ENCODE measurements at places on chromosomes 6 and 20.

DNA sequence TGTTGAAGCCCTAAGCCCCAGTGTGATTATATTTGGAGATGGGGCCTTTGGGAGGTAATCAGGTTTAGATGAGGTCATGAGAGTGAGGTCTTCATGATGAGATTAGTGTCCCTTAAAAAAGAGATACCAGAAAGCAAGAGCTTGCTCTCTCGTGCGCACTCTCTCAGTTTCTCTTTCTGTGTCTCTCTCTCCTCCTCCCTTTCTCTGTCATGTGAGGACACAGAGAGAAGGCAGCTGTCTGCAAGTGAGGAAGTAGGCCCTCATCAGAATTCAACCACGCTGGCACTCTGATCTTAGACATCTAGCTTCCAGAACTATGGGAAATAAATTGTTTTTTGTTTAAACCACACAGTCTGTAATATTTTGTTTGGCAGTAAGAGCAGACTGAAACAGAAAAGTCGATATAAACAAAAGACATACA is 180.5 kb downstream of the IBTK start:
- H3K4me1 ChIP-seq, result no peaks in the 10 kb centered on the region
- H3K27ac ChIP-seq, result no peak overlapping the region
- H3K36me3 ChIP-seq, result no peaks in the 10 kb centered on the region
- H3K27me3 ChIP-seq, result no peaks in the 10 kb centered on the region
- no peak overlapping the region for H3K4me3 ChIP-seq

DNA sequence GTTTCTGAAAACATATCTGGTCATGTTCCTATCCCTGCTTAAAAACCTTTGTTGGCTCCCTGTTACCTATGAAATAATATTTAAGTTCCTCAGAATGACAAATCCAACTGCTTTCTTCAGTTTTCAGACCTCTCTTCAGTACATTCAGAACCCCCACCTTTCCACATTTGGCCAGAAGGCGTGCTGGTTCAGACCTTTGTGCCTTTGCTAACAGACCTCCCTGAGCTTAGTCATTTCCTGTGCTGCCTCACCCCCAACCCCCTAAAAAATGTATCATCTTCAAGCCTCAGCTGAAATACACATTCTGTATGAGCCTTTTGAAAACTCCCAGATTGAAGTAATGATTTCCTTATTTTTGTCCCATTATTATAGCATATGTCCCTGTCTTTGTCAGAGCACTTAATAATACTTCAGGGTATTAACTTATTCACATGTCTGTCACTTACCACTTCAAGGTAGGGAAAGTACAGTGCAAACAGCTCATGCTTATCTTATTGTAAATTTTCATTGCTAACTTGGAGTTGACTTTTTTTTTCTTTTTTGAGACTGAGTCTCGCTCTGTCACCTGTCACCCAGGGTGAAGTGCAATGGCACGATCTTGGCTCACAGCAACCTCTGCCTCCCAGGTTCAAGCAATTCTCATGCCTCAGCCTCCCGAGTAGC is 19.7 kb downstream of the FAM217A start:
- H3K4me3 ChIP-seq, result no peak overlapping the region
- H3K27me3 ChIP-seq, result no peaks in the 10 kb centered on the region
- no peak for DNase-seq

DNA sequence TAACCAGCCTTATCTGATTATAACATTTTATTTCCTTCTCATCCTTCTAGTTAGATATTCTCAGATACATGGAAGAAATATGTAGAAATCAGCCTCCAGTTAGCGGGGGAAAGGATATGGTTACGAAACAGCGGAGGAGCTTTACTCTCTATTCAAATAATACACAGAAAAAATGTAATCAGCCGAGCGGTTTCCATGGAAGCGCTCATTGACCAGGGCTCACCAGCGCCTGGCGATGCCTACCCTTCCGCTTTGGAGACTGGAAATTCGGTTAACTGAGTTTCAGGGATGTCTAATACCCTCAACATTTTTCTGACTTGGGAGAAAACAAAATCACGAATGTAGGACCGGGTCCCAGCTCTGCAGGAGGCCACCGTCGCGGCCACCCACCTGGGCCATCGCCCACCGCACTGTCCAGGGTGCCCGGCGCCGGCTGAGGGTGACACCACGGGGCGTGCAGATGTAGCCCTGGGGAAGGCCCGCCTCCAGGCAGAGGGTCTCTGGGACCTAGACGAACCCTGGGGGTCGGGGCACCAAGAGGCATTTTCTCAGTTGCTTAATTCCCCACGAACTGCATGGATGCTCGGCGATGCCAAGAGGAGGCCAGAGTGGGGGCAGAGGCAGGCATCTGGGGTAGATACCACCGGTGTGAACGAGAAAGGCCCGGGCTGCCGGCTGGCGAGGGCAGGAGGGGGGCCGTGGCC is 1.7 kb downstream of the PRR18 start:
- no peak overlapping the region for H3K27ac ChIP-seq
- H3K4me3 ChIP-seq, result no peak overlapping the region
- DNase-seq, result no peak
- H3K27me3 ChIP-seq, result no peaks in the 10 kb centered on the region

DNA sequence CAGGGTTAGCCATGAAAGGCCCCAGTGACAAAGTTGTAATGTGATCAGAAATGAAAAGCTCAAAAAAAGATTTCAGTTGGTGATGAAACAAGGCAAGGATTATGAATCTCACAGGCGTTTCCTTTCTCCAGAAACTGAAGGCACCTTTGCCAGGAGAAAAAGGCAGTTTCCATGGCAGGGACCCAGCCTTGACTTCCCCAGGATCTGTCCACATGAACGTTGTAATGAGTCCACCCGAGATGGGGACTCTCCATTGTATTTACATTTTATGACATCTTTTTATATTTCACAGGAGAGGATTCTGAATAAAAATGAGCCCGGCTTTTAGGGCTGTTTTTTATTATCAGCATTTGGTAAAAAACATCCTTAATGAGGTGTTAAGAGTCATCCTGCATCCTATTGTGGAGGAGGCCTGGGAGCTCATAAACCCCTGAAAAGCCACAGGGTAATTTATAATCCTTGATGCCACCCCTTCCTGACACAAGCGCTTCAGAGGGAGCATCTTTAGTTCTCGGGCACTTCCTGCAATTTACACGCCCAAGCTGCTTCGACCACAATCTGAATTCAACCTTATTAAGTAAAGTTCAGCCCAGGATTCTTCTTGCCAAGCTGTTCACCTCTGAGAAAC is 74.1 kb upstream of the SALL4 start:
- H3K36me3 ChIP-seq, result no peaks in the 10 kb centered on the region
- H3K27me3 ChIP-seq, result no peaks in the 10 kb centered on the region
- H3K4me3 ChIP-seq, result no peak overlapping the region
- no peaks in the 10 kb centered on the region for H3K4me1 ChIP-seq
- no peak for DNase-seq

DNA sequence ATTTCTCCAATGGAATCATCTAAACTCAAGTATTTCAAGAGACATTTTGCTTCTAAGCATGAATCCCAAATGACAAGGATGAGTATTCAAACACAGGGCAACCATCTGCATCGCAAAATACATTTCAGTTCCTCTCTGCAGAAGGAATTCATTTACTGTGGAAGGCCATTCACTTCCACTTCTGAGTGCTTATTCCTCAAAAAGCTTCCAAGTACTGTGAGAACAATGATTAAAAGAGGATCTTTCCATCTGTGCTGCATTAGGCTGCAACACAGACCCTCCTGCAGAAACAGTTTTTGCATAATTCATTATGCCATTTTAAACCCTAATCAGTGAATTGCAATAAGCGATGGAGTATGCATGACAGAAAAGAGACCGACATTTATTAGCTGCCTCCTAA is 52.5 kb downstream of the ARHGAP18 start:
- no peak overlapping the region for H3K4me3 ChIP-seq
- H3K27ac ChIP-seq, result no peak overlapping the region
- H3K27me3 ChIP-seq, result no peaks in the 10 kb centered on the region
- no peak for DNase-seq
- peaks cover 12% of the 10 kb centered on the region for H3K4me1 ChIP-seq
- H3K36me3 ChIP-seq, result no peaks in the 10 kb centered on the region

- no peaks in the 10 kb centered on the region for H3K36me3 ChIP-seq
- H3K27ac ChIP-seq, result no peak overlapping the region
- no peaks in the 10 kb centered on the region for H3K27me3 ChIP-seq
- no peak overlapping the region for H3K4me3 ChIP-seq
These were observed 67.4 kb downstream of the CDH22 start for GRCh38 chr20:46240881-46241280.

DNA sequence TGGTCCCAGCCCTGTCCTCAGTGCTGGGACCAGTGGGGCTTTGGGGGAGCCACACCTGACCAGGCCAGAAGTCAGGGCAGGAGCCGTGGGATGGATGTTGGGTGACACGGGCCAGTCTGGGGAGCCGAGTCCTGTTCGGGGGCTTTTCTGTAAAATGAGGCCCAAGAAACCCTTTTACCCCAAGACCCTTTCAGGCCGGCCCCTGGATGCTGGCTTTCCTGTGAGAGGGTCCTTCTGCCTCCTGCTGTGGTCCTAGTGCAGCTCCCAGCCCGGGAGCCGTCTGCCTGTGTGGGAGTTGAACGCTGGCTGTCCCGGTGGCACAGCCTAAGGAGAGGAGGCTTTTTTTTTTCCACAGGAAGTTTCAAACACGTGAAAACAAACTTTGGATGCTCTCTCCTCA is 123.2 kb downstream of the TMEM242 start:
- no peaks in the 10 kb centered on the region for H3K27me3 ChIP-seq
- H3K27ac ChIP-seq, result peak overlapping the region; percentile 13
- no peak for DNase-seq
- peak overlapping the region; percentile 4 for H3K4me3 ChIP-seq
- peaks cover 23% of the 10 kb centered on the region for H3K4me1 ChIP-seq
- peaks cover 11% of the 10 kb centered on the region for H3K36me3 ChIP-seq

- no peak overlapping the region for H3K27ac ChIP-seq
- H3K4me3 ChIP-seq, result no peak overlapping the region
- no peaks in the 10 kb centered on the region for H3K27me3 ChIP-seq
- DNase-seq, result no peak
These were observed 439.6 kb downstream of the DOK5 start for GRCh38 chr20:54914995-54915394.

DNA sequence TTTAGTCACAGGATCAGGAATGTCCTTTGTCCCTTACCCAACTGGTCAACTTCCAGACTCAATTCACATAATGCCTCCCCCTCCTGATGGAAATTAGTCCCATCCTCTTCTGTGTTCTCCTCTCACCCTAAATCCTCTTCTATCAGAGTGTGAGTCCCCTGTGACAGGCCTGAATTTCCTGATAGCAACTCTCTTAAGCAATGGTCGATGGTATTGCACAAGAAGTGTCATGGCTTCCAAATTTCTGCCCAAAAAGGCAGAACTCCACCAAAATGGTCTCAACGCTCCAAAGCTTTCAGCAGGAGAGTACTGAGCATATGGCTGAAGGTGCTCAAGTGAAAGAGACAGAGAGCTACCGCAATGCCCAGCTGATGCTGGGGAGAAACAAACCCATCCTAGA is 2.4 kb downstream of the PREP start:
- peaks cover 3% of the 10 kb centered on the region for H3K36me3 ChIP-seq
- no peak for DNase-seq
- no peak overlapping the region for H3K27ac ChIP-seq
- no peak overlapping the region for H3K4me3 ChIP-seq
- peaks cover 6% of the 10 kb centered on the region for H3K4me1 ChIP-seq

DNA sequence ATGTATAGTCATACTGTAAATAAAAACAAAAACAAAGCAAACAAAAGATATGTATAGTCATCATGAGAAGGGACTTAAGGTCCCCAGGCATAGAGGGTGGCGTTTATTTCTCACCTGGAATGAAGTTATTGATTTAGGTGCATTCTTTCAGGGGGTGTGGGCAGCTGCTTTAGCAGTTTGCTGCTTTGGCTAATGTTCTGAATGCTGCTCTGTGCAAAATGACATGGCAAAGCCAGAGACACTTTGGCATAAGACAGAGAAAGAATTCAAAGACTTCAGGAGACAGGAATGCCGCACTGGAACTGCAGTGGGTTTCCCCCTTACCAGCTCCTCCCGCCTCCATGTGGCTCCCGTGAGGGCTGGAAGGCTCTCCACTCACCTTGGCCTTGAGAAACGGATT is 36.4 kb upstream of the NELFCD start:
- no peaks in the 10 kb centered on the region for H3K4me1 ChIP-seq
- H3K27ac ChIP-seq, result no peak overlapping the region
- no peaks in the 10 kb centered on the region for H3K36me3 ChIP-seq
- H3K4me3 ChIP-seq, result no peak overlapping the region
- DNase-seq, result peak; percentile 16

DNA sequence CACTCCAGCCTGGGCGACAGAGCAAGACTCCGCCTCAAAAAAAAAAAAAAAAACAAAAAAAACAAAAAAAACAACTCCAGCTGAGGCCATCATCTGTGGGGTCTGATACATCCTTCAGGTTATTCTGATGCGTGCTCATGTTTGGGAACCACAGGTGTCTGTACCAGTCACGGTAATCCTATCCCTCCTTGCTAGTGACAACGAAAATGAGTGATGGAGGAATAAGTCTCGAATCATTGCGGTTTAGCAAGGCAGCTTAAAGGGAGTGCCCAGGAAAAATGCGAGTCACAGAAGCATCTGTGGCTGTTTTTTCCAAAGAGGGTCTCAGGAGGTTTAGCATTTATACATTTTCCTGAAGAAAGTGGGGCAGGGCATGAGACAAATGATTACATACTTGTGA is 48.8 kb downstream of the MCUR1 start:
- H3K27ac ChIP-seq, result no peak overlapping the region
- no peaks in the 10 kb centered on the region for H3K27me3 ChIP-seq
- no peak for DNase-seq
- no peak overlapping the region for H3K4me3 ChIP-seq

DNA sequence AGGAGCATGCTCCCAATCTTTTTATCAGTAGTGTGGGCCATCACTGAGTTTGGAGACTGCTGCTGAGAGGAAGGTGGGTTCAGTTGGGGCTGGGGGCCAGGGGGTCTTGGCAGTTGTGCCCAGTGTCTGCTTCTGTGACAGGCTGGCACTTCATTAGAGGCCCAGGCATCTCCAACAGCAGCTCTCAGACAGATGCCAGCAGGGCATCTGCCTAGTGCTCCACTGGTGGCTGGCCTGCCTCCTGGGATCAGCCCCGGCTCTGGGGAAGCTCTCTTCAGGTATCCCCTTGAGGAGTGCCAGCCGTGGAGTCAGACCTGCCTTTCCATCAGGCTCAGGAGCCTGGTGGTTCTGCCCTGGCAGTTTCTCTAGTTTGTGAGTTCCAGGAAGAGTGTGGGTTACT is 77.3 kb downstream of the DTD1 start:
- H3K4me1 ChIP-seq, result no peaks in the 10 kb centered on the region
- DNase-seq, result no peak
- H3K27me3 ChIP-seq, result no peaks in the 10 kb centered on the region
- H3K27ac ChIP-seq, result no peak overlapping the region
- no peak overlapping the region for H3K4me3 ChIP-seq
- no peaks in the 10 kb centered on the region for H3K36me3 ChIP-seq

- no peak overlapping the region for H3K4me3 ChIP-seq
- H3K27ac ChIP-seq, result peak overlapping the region; percentile 59
- H3K4me1 ChIP-seq, result peaks cover 15% of the 10 kb centered on the region
- no peaks in the 10 kb centered on the region for H3K36me3 ChIP-seq
- no peak for DNase-seq
These were observed 88.7 kb upstream of the NAA20 start for GRCh38 chr20:19928328-19929011.

GRCh38 chr20:8602389-8603116 is 466.3 kb upstream of the PLCB4 start:
- H3K36me3 ChIP-seq, result no peaks in the 10 kb centered on the region
- H3K27ac ChIP-seq, result no peak overlapping the region
- H3K4me3 ChIP-seq, result no peak overlapping the region
- no peak for DNase-seq
- H3K27me3 ChIP-seq, result no peaks in the 10 kb centered on the region
- no peaks in the 10 kb centered on the region for H3K4me1 ChIP-seq
